ENCODE measurements at places on chromosomes 5 and 9.

DNA sequence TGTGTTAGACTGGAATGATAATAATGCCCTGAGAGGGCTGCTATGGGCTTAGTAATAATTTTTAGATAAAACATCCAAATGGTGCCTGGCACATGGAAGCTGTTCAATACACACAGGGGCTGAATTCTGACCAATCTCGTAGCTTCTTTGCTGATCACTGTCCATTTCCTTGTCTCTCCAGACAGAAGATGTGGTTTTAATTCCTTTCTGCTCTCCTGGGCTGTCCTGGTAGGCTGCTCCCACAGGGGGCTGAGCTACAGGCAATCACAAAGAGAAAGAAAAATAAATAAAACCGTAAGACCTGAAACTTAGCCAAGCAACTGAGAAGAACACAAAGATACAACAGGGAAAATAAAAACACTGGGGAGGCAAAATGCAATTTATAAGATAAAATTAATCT lies 136.5 kb downstream of the CDK5RAP2 start:
- no peak for DNase-seq

DNA sequence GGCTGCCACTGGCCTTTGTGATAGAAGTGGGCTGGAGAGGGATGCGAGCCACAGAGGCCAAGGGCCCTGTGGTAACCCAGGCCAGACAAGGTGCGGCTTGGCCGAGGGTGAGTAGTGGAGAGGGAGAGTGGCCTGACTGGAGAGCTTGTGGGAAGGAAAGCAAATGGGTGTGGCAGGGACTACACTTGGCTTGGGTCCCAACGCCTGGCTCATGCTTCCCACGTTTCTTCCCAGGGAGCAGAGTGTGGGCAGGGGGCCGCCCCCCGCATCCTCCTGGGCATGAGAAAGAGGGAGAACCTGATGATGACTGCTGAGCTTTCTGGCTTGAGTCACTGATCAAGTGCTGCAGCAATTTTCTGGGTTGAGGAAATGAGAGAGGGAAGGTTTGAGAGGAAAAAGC lies 95.7 kb downstream of the ANKH start:
- no peak for DNase-seq

- no peak for DNase-seq
Measured at GRCh38 chr9:14271093-14271673, 42.8 kb downstream of the NFIB start.

DNA sequence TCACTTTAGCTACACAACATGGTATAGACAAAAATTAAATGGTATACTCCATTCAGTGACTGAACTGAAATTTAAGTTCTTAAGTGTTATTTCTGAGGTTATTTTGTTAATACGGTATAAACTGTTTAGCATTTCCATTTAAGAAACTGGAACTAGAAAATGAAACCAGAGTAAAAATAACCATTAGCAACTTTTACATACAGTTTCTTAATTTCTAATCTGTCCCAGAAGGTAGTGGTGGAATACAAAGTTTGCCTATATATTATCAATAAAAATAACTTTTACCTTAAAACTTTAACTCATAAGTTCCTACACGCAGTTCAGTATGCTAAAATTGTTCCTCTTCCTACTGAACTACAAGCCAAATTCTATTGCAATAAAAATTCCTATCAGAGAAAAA lies 10.3 kb downstream of the GOLPH3 start:
- DNase-seq = no peak

GRCh38 chr9:123460091-123460490 lies 104.1 kb downstream of the CRB2 start:
- no peak for DNase-seq

DNA sequence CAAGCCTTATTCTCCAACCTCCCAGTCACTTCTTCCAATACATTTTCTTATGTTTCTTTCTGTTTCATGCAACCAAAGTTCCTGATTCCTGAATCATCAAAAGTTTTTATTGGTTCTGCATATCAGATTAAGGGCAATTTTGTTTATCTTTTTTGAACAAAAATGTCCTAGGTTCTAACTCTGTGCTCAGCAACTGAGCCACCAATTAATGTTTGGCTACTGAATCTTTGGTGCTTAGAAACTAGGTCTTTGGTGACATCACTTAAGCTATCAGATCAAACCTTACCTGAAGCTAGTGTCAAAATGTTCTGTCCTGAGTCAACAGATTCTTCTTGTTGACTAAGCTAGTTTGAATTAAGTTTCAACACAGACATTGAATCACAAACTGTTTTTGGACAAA lies 56.1 kb downstream of the FGF18 start:
- DNase-seq = no peak

GRCh38 chr5:56700711-56701110 lies 114.6 kb upstream of the MAP3K1 start:
- DNase-seq = no peak

- no peak for DNase-seq
Measured at GRCh38 chr5:149584121-149584520, 2.8 kb downstream of the ARHGEF37 start.

DNA sequence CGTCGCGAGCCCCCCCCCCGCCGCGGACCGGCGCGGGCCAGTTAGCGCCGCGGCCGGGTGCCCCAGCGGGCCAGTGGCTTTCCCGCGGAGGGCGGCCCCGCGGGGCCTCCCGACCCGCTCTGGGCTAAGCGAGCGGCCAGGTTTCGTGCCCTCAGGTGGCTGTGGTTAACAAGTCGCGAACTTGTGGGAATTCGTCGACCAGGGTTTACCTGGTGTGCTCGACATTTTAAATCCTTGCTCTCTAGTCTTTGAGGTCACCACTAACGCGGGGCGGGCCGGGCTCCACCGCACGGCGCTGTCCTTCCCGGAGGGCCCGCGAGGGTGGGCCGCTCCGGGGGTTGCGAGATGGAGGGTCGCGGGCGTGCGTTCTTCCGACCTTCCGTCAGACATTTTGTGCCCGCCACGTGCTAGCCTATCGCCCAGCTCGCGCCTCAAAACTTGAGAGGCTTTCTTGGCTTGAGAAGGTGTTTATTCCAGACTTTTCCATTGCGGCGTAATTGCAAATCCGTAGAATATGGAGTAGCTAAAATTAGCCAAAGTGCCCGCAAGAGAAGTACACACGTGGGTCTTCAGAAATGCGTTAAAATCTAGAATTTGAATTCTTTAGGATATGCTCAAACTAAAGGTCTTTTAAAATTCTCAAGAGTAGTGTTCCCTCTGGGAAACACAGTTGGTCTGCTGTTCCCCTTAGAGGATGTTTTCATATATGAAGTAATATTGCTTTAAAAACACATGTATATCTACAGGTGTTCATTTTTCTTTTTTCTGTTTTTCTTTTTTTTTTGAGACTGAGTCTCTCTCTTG lies 2.1 kb downstream of the ANP32B start:
- DNase-seq = no peak

DNA sequence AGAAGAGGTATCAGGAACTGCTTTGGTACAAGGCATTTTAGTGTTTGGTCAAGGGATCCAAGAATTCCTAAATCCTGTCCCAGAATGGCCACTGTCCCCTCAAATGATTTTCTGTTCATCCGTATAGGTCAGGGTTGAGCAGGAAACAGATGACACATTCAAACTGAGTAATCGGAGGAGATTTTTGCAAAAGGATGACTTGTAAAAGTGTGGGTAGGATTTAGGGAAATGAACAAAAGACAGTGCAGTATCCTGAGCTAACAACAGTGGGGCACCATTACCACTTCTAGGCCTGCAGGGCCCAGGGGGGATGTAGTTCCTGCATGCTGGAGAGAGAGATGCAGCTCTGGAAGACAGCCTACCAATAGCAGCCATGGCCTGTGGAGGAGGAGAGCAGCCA lies 290.1 kb downstream of the ZSWIM6 start:
- DNase-seq = no peak

DNA sequence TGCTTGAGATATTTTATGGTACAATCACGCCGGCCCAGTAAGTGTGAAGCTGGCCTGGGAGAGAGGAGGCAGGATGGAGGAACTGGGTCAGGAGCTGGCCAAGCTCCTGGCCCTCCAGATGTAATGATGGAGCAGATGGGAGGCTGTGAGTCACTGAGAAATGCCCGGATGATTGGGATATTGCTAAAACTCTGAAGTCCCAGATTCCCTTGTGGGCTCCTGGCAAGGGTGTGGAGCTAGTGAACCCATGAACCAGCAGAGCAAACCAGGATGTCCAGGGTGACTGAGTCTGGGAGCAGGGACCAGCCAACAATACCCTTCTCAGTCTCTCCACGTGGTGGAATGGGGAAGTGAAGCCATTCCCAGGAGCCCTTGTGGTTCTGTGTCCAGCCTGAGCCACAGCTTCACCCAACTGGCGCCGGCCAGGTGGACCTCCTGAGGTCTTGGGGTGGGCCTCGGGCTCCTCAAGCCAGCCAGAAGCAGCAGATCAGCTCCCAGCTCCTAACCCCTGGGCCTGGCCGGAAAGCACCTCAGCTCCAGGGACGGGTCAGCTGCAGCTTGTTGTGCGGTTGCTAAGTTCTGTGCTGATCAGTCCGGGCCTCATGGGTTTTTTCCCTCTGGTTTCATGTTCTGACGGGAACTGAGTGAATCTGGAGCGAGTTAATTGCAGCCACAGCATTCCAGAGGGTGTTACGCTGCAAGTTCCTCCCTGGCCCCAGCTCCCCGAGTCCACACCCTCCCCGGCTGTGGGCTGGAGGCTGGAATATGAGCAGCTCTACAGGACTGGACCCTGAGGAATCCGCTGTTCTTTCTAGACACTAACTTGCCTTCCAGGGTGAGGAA lies 37.6 kb downstream of the DUSP1 start:
- DNase-seq = no peak

DNA sequence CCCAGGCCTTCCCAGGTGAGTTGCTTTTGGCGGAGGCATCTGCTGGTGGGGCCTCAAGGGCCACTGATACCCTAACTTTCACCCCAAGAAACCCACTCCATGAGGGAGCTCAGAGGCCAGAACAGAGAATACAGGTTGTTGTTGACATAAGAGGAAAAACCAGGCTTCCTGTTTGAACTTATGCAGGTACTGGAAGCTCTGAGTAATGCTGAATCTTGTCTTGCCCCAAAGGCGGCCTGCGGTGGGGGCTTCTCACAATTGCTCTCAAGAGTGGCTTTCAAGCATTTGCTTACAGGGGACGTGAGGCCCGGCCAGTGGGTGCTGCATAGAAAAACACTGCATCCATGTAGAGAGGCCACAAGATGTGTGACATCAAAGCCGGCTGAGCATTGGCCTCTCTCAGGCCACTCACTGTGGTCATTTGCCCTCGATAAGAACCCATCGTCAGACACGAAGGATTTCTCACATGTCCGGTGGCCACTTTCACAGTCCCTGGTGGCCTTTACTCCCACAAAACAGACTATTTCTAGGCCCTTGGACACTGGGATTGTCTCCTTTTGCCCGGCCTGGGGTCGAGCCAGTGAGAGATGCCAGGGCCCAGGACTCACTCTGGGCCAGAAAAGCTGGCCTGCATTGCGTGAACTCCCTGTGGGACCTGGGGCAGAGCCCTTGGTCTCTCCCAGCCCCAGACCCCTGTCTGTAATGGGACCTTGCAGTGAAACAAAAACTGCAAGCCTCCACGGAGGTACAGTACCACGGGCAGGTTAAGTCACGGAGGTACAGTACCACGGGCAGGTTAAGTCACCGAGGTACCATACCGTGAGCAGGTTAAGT lies 34.5 kb upstream of the TCF7 start:
- DNase-seq = no peak

- no peak for DNase-seq
Measured at GRCh38 chr9:8769153-8769552, 969.6 kb upstream of the DMAC1 start.

GRCh38 chr5:74266836-74267235 lies 373.7 kb downstream of the ENC1 start:
- no peak for DNase-seq

GRCh38 chr9:36543916-36544315 lies 28.8 kb upstream of the MELK start:
- no peak for DNase-seq

GRCh38 chr5:171449426-171449825 lies 30.0 kb downstream of the FGF18 start:
- DNase-seq = no peak

DNA sequence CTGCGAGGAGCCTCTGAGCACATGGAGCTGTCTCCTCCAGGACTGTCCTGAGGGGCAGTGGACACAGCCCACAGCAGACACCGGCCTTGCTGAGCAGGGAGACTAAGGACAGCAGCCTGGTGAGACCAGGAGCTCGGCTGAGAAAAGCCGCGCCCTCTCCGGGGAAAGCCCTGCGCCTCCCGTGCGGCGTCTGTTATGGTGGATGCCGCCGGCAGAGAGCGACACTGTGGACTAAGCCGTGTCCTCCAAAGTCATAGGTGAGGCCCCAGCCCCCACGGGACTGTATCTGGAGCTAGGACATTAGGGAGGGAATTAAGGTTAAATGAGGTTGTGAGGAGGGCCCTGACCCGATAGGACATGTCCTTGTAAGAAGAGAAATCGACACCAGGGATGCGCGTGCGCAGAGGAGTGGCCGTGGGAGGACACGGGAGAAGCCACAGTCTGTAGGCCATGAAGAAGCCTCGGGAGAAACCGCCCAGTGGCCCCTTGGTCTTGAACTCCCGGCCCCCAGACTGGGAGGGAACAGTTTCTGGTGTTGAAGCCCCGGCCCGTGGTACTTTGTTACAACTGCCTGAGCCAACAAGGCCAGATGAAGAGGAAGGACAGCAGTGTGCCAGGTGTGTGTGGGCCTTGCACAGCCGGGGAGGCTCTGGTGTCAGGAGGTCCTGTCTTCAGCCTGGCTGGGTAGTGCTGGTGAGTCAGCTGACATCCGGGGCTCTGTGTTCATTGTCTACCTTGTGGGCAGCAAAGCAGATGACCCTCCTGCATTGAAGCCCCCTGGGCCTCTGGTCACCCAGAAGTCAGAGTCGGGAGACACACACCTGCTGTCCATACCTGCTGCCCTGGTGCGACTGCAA lies 22.1 kb downstream of the MRPL36 start:
- no peak for DNase-seq

DNA sequence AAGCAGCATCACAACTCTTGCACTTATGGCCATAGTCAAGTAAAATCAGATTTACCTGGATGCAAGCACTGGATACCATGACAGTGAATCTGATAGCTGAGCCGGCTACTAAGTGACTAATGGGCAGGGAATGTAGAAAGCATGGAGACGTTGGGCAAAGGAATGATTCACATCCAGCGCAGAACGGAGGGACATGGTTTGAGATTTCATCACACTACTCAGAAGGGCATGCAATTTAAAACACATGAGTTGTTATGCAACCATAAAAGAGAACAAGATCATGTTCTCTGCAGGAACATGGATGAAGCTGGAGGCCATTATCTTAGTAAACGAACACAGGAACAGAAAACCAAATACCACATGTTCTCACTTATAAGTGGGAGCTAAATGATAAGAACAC lies 169.1 kb upstream of the PIK3R1 start:
- no peak for DNase-seq

- DNase-seq = no peak
Measured at GRCh38 chr5:60673334-60673733, 26.6 kb downstream of the DEPDC1B start.

DNA sequence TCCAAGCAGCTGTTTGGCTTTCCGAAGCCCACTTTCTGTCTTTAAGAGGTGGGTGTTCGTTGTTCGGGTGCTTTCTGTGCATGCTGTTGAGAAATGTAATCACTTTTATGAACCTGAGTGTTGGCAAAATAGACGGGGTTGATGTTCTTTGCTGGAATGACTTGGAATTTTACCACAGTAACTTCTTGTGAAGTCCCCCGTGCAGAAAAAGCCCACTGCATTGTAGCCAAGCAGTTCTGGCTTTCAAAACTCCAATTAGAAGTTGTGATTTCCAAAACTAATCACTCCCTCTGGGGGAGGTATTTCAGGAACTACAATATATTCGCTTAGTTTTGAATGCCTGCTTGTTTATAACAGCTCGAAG lies 111.1 kb downstream of the PAM start:
- no peak for DNase-seq
